ENCODE measurements at places on chromosomes 1 and 21.

GRCh38 chr1:240503558-240503957 lies 108.4 kb downstream of the GREM2 start:
- DNase-seq, result no peak

DNA sequence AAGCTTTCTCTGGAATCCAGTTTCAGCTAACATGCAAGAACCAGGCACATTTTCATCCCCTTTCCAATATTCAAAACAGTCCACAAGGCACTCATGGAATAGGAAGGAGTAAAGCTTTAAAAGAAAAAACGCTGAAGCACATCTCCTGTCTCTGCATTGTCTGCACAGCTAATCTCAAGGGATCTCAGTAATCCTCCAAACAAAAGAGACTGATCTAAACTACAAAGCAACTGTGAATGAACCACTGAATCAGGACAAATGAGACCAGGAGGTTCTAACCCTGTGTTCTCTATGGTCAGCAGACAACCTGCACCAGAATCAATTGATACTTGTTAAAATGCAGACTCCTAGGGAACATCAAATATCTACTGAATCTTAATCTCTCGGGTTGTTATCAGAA lies 399.0 kb downstream of the HHAT start:
- no peak for DNase-seq

GRCh38 chr1:58422436-58422835 lies 124.1 kb downstream of the OMA1 start:
- DNase-seq, result no peak

GRCh38 chr1:23383577-23384311 lies 14.1 kb upstream of the ZNF436 start:
- no peak for DNase-seq

Measured in stimulated activated CD4-positive, alpha-beta T cell treated with anti-CD3 and anti-CD28 coated beads, Interleukin-12 subunit alpha, Interleukin-12 subunit beta, amount 100 ng/mL, for 48 hours (primary cell).